NCI-H2171 (cell line): ENCODE measurements at places on chromosomes 11 and 22.

DNA sequence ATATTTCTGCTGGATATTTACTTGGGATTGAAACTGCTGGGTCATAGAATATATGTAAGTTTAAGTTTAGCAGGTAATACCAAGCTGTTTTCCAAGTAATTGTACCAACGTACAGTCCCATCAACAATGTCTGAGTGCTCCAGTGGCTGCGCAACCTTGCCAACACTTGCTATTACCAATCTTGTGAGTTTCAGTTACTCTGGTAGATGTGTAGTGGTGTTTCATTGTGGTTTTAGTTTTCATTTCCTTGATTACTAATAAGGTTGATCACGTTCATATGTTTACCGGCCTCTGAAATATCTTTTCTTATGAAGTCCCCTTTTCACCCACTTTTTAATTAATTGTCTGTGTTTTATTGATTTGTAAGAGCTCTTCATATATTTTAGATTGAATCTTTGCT is 370.6 kb upstream of the CADM1 start:
- DNase-seq: no peak

DNA sequence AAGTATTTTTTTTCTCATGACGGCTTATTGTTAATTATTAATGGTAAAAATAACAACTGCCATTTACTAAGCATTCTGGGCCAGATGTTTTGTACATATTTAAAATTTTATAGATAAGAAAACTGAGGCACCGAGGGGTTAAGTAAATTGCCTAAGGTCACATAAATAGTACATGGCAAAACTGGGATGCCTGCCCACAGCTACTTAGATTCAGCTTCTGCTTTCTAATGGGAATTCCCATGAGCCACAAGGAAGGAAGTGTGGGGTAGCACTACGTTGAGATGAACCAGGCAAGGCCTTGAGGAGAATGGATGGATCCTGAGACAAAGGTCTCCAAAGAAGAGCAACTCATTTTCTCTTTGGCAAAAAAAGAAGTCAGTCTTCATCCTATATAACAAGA is 11.9 kb upstream of the PHF21A start:
- DNase-seq: no peak

GRCh38 chr11:70734379-70734778 is 336.1 kb downstream of the CTTN start:
- no peak for DNase-seq

DNA sequence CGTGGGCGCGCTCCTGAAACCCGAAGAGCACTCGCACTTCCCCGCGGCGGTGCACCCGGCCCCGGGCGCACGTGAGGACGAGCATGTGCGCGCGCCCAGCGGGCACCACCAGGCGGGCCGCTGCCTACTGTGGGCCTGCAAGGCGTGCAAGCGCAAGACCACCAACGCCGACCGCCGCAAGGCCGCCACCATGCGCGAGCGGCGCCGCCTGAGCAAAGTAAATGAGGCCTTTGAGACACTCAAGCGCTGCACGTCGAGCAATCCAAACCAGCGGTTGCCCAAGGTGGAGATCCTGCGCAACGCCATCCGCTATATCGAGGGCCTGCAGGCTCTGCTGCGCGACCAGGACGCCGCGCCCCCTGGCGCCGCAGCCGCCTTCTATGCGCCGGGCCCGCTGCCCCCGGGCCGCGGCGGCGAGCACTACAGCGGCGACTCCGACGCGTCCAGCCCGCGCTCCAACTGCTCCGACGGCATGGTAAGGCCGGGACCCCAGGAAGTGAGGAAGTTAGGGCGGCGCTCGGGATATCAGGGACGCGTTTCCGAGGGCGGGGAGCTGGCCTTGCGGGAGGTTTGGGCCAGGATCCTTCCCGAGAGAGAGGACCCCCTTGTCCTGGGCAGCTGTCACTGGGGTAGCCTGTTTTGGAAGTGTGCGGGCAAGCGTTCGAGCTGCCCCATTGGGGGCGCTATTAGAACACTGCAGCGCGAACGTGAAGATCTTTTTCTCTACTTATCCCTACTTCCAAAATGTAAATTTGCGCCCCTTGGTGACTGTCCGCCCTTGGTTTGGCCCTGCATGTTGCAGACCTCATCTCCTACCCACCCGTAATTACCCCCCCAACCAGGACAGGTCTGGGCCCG is 796 bp downstream of the MYOD1 start:
- no peak for DNase-seq

- DNase-seq: no peak
Observed at GRCh38 chr11:113022262-113022661, 61.0 kb downstream of the NCAM1 start.

DNA sequence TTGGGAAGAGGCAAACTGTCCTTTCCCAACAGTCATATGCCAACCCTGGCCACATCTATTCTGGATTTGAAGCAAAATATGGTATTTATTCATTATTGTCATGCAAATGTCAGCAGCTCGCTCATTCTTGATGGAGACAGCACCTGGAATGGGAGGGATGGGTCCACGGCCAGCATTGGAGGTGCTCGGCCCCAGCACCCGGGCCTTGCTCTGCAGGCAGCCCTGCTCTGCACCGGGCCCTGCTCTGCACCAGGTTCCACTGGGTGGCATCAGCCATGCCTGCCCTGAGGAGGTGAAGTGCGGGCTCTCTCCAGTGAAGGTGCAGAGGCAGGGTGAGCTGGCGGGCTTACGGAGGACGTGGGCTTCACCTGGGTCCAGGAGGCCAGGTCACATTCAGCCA is 19.8 kb downstream of the LRP5 start:
- DNase-seq: no peak

DNA sequence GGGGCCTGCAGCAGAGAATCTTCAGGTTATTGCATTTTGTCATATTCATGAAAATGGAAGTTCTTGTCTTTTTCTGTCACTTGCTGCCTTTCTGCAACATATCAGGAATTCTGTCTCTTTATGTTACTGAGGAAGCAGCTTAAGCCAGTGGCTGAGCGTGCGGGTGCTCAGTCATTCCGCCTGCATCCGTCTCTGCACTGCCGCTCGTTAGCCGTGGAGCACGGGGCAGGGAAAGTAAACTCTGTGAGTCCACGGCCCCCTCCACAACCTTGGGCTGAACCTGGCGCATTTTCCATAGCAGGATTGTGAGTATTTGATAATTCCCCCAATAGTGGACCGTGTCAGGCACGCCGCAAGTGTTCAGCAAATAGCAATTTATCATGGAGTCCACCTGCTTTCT is 1007.7 kb downstream of the BRD1 start:
- no peak for DNase-seq
